Heart right ventricle (tissue), 16 donors: ENCODE measurements at places on chromosomes 1 and 21. TPM values are rescaled to one million over a fixed set of nuclear protein-coding genes. Genes with fewer than 3 reads are reported as not detected.

Gene TRIM17
- polyA plus RNA-seq: 0.37 TPM

DNA sequence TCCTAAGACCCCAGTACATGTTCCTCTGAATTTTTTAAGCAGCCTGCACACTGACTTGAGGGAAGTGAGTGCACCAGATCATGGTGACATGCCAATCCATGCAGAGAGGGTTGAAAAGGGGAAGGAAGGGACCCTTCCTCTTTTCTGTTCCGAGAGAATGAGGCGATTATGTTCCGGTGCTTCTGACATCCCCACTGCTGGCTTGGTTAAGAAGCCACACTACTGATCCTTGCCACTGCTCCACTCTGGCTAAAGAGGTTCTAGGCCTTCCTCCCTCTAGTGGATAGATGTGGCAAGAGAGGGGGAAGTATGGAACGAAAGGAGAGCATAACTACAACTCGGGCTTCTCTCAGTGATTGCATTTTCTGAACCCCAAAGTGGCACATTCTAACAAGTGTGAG, 1.8 kb upstream of the CYB5R1 start:
- DNase-seq: no peak

Gene DBT
- 4.9 TPM for polyA plus RNA-seq

GRCh38 chr1:150979092-150980056, 2.7 kb upstream of the ANXA9 start:
- peak; percentile 73 for DNase-seq

GRCh38 chr1:242690849-242691609, 166.5 kb upstream of the PLD5 start:
- DNase-seq: no peak

Gene RXFP4
- polyA plus RNA-seq: not detected

DNA sequence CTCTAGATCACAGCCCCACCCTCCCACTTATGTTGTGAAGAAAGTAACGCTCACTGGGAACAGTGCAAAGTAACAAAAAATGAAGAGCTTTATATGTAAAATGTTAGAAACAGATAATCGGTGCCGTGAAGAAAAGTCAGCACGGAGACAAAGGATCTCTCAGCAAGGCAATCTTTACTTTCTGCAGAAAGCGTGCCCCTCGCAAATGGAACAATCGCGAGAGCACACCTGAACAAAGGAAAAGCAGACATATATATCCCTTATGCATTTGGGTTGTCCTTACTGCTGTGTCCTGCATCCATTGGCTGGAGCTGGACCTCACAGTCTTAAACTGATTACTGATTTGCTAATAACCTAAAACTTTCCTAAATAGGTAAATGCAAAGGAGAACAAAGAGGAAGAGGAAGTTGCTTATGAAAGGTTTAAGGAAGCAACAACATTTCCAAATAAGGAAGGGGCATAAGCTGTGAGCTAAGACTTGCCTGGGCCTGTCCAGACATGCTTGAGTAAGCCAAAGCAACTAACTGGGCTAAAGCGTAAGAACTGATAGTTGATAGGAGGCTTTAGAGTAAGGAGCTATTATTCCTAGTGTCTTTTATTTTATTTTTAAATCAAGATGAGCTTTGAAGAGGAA, 89.7 kb downstream of the GTF2B start:
- DNase-seq: no peak

Gene LAX1
- 0.15 TPM for polyA plus RNA-seq

Gene BARHL2
- polyA plus RNA-seq: not detected

DNA sequence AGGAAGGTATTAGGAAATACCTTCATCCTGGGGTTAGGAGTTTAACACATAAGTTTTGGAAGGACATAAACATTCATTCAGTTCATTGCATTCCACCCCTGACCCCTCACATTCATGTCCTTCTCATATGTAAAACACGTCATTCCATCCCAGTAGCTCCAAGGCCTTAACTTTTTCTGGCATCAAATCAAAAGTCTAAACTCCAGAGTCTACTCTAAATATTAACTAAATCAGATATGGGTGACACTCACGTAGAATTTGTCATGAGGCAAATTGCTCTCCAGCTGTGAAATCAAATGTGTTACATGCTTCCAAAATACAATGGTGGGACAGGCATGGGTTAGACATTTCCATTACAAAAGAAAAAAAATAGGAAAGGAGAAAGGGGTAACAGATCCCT, 298.2 kb upstream of the LRRC7 start:
- no peak for DNase-seq

- DNase-seq: no peak
Observed at GRCh38 chr1:47684964-47685762, 247.3 kb downstream of the FOXD2 start.

DNA sequence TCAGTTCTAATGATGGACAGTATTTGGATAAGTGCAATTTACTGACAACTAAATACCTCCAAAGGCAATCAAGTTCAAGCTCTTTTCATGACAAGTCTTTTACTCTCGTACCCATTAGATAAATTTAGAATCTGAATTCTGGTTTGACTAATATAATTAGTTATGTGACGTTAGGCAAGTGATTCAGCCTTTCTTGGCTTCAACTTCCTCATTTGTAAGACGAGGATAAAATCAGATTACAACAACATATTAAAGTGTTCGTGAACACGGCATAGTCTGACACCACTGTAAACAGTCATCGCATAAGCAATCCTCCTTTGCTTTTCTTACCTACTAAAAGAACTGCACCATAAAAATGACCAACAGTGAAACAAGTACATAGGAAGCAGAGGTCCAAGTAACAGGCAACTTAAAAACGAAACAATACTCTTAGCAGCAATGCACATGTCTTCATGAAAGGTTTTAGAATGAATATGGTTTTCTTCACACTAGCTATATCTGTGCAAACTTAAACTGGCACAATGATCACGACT, 25.7 kb downstream of the COA6 start:
- no peak for DNase-seq

Gene TRABD2B
- polyA plus RNA-seq: 0.83 TPM

Gene HMCN1
- 3.4 TPM for polyA plus RNA-seq

- DNase-seq: no peak
Observed at GRCh38 chr1:193270996-193271395, 84.6 kb upstream of the B3GALT2 start.

DNA sequence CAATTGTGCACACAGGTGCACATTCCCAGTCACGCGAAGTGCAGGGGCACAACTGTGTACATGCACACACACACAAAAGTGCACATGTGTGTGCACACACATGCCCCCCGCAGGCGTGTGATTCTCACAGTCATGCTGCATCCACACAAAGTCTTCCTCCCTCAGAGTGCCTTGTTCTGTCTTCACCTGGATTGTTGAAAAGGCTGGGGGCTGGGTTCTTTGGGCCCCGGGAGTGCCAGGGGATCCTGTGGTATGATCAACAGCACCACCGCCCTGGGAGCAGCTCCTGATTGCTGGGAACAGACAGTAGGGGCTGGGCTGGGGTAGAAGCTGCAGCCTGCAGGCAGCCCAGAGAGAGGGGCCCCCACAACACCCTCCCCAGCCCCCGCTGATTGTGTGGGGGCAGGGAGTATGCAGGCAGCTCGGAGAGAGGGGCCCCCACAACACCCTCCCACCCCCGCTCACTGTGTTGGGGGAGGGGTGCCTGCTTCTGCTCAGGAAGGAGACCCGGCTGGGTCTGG, 3.4 kb downstream of the COL18A1 start:
- no peak for DNase-seq

DNA sequence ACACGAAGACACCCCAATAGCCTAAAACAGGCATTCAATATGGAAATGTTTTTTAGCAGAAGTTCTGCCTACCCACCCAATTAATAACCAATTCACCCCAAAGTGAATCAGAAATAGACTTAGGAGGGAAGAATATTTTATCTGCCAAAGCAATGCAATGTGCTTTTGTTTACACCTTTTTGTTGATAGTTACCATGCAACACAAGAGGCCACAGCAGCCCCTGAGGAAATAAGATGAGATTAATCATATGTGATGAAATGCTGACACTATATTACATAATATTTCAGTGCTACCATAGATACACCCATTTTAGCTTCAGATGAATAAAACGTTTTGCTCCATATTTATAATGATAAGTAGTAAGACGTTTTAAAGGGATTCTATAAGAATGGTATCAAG, 60.9 kb upstream of the RGS2 start:
- no peak for DNase-seq

DNA sequence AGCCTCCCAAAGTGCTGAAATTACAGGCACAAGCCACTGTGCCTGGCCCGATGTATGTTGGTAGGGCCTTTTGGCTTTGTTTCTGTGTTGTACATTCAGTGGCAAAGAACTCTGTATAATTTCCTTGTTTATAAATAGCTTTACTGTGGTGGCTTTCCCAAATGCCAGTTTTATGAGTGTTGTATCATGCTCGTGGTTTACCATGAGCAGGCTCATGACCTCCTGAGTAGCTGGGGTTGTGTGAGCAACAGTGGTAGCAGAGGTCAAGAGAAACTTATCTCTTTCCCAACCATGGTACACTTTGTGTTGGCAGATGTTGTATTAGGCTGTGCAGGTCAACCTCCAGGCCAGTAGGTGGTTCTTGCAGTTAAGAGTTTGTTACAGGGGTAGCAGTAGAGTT, 420.4 kb upstream of the BEND5 start:
- DNase-seq: no peak

- no peak for DNase-seq
Observed at GRCh38 chr1:96559707-96560596, 161.6 kb upstream of the PTBP2 start.

GRCh38 chr1:203768256-203768655, 3.3 kb downstream of the LAX1 start:
- no peak for DNase-seq

DNA sequence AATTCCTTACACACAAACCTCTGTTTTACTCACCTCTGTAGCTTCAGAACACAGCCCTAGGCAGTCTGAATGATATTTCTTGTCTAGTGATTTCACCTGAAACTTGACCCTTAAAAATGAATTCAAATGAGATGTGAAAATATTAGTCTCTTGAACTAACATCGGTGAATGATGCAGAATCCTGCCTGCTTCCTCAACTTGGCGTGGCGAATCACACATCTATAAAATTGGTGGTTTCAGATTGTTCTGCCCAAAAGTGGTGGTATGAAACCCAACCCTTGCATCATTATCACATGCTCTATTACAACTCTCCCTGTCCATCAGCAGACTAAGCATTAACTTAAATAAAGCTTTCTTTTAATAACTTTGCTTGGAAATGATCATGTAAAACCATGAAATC, 26.9 kb upstream of the C1orf21 start:
- no peak for DNase-seq

Gene ID3
- polyA plus RNA-seq: 217 TPM

- no peak for DNase-seq
Observed at GRCh38 chr1:181062836-181063428, 25.6 kb upstream of the IER5 start.

DNA sequence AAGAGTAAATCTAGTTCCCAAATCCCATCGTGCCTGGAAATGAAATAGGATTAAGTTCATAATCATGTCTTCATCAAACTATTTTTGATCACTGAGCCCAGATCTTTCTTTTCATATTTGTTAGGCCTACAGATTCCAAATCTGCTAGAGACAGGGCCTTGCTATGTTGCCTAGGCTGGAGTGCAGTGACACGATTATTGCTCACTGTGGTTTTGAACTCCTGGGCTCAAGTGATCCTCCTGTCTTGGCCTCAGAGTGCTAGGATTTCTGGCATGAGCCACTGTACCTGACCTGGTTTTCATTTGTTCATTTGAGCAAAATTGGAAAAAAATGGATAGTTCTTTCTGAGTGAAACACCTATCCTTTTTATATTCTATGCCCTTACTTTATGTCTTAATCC, 28.0 kb upstream of the DIPK1A start:
- DNase-seq: no peak

GRCh38 chr21:41873005-41873404, 6.1 kb downstream of the PRDM15 start:
- DNase-seq: no peak

- DNase-seq: no peak
Observed at GRCh38 chr1:19353596-19353995, 41.5 kb downstream of the SLC66A1 start.

Gene IRF2BP2
- polyA plus RNA-seq: 50.6 TPM

- DNase-seq: no peak
Observed at GRCh38 chr1:232856541-232856940, 51.3 kb downstream of the MAP10 start.

DNA sequence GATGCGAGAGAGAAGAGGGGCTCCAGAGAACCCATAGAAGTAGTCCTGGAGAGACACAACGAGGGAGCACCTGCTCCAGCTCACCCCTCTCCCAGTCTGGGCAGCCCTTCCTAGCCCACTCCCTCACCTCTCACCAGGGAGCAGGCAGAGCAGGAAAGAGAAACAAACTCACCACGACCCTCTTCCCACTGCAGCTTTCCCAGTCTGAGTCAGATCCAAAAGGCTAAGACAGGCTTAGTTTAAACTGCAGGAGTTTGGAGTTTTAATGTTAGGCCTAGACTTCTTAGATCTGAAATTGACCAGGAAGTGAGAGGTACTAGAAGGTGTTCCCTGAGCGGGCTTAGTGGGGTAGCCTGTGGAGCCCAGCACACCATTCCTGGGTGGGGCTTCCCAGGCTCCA, 29.6 kb downstream of the SLC1A7 start:
- DNase-seq: no peak

GRCh38 chr1:111746614-111746999, 7.4 kb upstream of the INKA2 start:
- no peak for DNase-seq

Gene TNFRSF4
- 9.8 TPM for polyA plus RNA-seq

Gene VWA5B1
- polyA plus RNA-seq: 0.03 TPM

Gene AADACL4
- polyA plus RNA-seq: not detected

DNA sequence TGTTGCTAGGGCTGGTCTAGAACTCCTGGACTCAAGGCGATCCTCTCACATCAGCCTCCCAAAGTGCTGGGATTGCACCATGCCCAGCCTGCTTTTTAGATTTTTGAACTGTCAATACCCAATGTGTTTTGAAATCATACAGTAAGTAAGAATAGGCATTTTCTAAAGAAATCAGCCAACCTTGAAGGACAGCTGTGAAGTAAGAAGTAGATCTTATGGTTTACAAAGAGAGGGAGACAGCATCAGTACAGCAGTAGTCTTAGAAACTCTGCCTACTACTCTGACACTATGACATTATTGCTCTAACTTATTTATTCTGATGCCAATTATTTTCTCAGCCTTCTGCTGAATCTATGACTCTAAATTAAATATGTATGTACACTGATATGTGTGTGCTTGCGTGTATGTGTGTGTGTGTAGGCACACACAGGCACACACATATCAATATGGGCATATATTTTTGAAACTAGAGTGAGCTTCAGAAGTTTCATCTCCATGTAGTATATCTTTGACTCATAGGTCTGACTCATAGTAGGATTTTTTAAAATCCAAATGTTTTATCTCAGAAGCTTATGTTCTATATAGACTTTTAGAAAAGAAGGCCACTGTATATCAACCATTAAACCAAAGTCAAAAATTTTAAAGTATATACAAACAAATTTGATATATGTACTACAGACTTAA, 140.4 kb downstream of the COL24A1 start:
- no peak for DNase-seq

Gene RCSD1
- 9.0 TPM for polyA plus RNA-seq

Gene TSEN15
- 21.6 TPM for polyA plus RNA-seq

Gene TMOD4
- 0.88 TPM for polyA plus RNA-seq

- no peak for DNase-seq
Observed at GRCh38 chr1:67165468-67166041, 699 bp upstream of the IL23R start.

Gene SIM2
- polyA plus RNA-seq: not detected

Gene ASAP3
- 22.9 TPM for polyA plus RNA-seq
